ENCODE measurements at places on chromosomes 13 and 19.

GRCh38 chr13:26112843-26113242 is 61.0 kb upstream of the SHISA2 start:
- DNase-seq = no peak

- no peak for DNase-seq
These were observed 67.3 kb upstream of the MED4 start for GRCh38 chr13:48162217-48162616.

DNA sequence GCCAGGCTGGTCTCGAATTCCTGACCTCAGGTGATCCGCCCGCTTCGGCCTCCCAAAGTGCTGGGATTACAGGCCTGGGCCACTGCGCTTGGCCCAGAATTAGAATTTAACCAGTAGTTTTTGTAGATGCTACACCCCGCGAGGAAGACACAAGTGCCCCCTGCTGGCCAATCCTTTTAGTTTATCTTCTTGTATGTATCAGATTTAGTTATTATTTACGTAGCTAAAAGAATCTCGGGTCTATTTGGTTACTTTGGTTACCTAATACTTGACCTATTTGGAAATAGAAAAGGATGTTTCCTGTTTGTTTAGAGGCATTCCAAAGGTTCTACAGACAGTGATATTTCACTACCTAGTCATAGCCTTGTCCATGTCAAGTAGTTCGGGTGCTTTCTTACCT is 22.0 kb downstream of the MUC16 start:
- no peak for DNase-seq

DNA sequence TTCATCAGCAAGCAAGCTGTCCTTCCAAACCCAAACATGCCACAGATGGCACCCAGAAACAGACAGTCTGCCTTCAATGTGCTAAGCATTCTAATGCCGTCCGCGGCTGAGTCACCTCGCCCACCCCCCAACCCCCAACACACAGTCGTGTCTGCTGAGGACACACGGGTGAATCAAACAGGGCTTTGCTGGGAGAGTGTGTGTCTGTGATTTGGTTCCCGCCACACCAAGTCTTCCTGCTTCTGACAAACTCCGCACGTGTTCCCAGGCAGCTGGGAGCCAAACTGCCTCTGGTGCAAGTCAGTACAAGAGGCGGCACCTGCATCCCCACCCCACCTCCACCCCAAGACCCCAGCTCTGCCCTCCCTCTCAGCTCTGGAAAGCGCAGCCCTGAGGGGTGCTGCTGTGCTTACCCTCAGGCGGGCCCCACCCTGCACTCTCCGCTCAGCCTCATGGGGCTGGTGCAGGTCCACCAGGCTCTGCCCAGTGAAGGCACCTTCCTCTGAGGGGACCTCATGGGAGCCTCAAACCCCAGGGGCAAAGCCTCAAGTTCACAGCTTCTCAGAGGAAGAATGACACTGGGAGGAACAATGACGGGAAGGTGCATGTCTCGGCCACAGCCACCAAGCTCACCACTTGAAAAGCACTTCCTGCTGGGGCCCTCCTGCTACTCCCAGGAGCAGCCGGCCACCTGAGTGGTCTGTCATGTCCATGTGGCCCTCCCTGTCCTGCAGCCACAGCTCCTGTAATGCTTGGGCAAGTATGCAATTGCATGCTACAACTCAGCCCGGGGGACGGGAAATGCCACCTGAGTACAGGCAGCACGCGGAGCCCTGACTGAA is 15.0 kb upstream of the SLC35E1 start:
- DNase-seq = no peak

GRCh38 chr19:44003461-44004009 is 778 bp downstream of the ZNF230 start:
- DNase-seq = no peak

DNA sequence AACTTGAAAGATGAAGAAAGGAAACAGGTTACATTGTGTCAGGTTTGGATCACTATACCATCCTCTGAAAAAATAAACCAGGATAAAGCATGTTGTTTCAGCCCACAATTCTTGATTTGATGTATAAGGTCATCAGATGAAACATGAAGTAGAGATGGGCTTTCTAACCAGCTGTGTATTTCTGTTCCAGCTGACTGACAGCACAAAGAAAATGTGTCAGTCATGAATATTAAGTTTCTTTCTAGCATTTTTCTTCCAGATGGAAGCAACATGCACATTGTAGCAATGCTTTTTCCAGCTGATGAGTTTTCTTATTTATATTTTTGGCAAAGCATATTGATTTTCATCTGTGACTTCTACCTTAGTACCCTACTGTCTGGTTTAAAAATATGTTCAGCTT is 199.6 kb downstream of the OXGR1 start:
- DNase-seq = no peak

DNA sequence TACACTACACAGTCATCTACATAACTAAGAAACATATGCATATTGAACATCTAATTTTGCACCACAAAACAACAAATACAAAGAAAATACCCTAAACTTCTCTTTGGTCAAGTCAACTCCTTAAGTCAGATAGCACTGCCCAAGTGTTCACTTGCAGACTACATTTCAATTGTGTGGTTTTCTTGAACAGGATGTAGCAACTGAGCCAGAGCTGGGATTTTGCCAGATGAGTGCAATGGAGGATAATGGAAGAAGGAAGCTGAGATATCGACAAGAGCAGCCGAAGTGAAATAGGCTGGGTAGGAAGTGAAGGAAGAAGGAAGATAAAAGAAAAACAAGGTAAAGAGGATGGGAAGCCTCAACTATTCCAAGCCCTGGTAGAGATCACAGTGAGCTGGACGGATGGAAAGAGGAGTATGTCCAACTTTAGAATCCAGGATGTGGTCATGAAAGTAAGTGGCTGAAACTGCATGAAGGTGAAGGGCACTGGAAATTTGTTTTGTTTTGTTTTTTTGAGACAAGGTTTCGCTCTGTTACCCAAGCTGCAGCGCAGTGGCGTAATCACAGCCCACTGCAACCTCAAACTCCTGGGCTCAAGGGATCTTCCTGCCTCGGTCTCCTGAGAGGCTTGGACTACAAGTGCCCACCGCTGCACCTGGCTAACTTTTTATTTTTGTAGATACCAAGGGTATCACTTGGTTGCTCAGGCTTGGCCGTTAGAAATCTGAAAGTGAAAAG is 15.0 kb downstream of the NUFIP1 start:
- DNase-seq = no peak

DNA sequence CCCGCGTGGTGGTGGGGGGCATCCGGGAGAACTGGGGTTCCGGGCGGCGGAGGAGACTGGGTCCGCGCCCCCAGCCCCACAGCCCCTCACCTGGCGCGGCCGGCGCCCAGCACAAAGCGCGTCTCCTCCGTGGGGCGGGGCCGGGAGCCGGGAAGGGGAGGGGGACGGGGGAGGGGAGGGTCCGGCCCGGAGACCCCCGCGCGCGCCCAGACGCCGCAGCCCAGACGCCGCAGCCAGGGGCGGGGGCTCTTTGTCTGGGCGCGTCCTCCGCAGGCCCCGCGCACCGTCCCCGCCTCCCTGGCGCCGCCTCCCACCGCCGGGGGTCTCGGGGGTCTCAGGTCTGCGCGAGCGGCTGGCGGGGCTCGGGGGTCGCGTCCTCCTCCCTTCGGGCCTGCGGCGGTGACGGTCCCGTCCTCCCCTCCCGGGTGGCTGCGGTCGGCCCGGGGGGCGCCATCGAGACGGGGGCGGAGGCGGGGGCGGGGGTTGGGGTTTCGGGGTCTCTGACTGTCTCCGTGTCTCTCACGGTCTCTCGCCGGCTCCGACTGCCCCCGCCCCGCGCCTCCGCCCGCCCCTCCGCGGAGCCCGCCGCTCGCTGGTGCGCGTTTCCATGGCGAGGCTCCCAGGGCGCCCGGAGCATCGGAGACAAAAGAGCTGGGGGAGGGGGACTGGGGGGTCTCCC is at the start of gene PLPPR3:
Gene PLPPR3, minus strand, starts transcription at position 131 of the 679 bp plus-strand sequence. CDS start 396 bp downstream, outside the sequence.
- DNase-seq = peak; percentile 34

- DNase-seq = no peak
These were observed 191.4 kb downstream of the COL4A1 start for GRCh38 chr13:110115591-110115990.

DNA sequence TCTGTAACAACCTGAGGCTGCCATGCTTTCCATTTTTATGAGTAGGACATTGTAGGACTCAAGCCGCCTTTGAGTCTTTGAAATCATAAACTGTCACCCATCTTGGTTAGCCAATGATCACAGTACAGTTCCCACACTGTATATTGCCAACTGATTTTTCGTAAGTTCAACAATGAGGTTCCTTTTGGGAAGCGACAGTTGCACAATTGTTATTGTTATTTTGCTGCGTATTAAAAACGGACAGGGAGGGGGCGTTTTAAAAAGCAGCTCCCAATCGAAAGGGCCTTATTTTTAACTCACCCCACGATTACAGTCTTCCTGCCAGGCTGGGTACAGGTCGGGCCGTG is 601 bp downstream of the SLC46A3 start:
- DNase-seq = no peak

- peak; percentile 77 for DNase-seq
These were observed 12.8 kb downstream of the SHC2 start for GRCh38 chr19:447816-448560.

DNA sequence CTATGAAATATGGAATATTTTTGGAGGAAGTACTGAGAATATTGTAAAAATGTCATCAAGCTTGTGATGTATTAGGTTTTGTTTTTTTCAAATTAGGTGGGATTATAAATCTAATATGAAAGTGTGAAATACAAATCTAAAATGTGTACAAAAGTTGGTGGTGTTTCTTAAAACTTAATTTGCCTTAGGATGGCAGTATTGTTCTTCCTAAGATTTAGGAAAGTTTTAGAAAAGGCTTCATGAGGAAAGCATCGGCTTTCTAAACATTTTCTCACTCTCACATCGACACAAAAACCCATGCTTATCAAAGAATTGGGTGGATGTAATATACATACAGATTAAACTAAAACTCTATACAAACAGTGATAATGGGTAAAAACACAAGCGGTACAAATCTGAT is 972.0 kb upstream of the PCDH20 start:
- no peak for DNase-seq

DNA sequence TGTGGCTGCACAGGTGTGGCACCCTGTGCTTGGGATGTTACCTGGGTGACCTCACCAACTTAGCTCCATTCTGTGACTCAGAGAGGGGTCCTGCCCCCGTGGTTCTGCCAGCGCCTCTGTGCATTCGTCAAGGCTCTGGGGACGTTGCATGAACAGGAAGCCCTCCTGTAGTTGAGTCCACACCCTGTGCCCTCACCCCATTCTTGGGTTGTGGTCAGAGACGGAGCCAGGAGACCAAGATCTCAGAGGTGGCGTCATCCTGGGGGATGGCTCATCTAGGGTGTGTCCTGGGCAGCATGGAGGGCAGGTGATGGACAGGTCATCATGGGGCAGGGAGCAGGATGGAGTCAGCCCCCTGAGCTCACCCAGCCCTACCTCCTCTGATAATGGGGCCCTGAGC is 2.5 kb downstream of the COX6B2 start:
- DNase-seq = no peak

DNA sequence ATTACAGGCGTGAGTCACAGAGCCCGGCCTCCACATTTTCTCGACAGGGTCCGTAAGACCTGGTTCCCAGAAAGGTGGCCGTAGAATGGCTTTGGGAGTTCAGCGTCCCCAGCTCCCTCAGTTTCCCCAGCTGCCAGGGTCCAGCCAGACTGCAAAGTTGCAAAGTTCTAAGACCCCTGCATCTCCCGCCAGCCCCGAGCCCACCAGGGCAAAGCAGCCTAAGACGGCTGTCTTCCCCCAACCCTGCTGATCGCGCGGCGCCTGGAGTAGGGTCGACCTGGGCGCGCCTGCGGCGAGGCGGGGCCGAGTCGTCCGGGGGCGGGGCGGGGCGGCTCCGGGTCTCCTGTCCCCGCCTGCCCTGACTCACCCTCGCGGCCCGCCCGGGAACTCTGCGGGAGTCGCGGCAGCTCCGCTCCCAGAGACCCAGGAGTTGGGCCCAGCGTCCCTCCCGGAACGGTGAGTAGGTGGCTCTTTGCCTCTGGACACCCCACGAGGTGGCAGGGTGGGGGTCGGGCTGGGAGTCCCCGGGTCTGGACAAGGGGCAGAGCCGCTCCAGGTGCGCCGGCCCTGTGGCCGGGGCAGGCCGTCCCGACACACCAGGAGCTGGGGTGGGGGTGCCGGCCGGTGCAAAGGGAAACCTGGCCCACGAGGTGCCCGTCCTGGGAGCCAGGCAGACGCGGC is at the start of gene LRRC8E:
Gene LRRC8E, plus strand, starts transcription at position 366 of the 681 bp plus-strand sequence. CDS start 7,094 bp downstream, outside the sequence.
- DNase-seq = no peak

GRCh38 chr13:45055198-45055901 is 65.0 kb upstream of the GTF2F2 start:
- no peak for DNase-seq

- DNase-seq = no peak
These were observed 493 bp upstream of the LHFPL6 start for GRCh38 chr13:39603424-39603947.

DNA sequence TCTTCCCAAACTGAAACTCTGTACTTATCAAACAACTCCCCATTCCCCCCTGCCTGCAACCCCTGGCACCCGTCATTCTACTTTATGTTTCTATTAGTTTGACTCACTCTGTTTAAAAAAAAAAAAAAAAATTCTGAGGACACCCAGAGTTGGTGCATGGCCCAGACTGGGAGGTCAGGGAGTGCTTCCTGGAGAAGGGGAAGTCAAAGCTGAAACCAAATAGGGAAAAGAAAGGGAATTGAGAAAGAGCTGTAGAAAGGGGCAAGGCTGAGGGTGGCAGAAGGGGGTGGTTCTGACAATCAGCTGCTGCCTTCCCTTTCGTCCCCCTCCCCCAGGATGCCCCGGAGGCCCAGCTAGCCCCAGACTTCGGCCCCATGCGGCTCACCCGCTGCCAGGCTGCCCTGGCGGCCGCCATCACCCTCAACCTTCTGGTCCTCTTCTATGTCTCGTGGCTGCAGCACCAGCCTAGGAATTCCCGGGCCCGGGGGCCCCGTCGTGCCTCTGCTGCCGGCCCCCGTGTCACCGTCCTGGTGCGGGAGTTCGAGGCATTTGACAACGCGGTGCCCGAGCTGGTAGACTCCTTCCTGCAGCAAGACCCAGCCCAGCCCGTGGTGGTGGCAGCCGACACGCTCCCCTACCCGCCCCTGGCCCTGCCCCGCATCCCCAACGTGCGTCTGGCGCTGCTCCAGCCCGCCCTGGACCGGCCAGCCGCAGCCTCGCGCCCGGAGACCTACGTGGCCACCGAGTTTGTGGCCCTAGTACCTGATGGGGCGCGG is 9.0 kb upstream of the STRN4 start:
- DNase-seq = no peak

GRCh38 chr13:46716821-46717220 is 80.1 kb downstream of the ESD start:
- DNase-seq = no peak

DNA sequence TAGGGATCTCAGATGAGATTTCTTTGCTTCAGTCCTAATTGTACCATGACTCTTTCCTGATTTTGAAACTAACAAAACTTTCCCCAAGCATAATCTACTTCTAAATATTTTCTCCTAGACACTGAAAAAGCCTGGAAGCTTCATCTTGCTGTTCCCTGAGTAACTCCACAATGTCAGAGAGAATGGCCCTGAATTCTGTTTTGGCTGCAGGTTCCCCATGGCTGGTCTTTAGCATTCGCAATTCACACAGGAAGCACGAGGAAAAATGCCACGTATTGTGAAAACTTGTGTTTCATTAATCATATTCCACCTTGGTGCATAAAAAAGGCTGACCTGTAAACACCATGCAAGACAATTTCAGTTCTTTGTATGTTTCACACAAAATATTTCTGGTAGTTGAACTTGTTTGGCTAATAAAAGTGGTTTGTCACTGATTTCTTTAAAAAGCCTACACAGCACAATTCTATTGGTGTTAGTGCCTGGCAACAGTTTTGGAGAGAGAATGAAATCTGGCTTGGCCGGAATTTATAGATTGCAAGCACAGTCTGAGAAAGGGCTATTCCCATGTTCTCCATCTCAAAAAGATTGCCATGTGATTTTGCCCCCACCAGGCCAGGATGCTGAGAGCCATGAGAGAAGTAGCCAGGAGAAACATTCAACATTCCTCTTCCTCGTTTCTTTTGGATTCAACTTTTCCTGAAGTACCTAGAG is 367.1 kb downstream of the NDFIP2 start:
- no peak for DNase-seq
